GM10248 (cell line): ENCODE measurements at places on chromosomes 4 and X.

DNA sequence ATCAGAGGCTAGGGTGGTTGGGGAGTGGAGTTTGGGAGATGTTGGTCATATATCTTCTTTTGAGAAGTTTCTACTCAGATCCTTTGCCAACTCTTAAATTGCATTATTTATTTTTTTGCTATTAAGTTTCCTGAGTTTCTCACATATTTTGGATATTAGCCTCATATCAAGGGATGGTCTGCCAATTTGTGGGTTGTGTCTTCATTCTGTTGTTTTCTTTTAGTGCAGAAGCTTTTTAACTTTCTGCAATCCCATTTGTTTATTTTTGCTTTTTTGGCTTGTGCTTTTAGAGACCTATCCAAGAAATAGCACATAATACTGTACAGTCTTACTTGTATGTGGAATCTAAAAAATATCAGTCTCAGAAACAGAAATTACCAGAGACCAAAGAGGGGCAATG, 509.2 kb upstream of the HS3ST1 start:
- DNase-seq: no peak

- DNase-seq: no peak
Observed at GRCh38 chrX:31580726-31581125, 508.9 kb upstream of the FTHL17 start.

GRCh38 chrX:119040432-119040831, 32.4 kb upstream of the CT47C1 start:
- DNase-seq: no peak

DNA sequence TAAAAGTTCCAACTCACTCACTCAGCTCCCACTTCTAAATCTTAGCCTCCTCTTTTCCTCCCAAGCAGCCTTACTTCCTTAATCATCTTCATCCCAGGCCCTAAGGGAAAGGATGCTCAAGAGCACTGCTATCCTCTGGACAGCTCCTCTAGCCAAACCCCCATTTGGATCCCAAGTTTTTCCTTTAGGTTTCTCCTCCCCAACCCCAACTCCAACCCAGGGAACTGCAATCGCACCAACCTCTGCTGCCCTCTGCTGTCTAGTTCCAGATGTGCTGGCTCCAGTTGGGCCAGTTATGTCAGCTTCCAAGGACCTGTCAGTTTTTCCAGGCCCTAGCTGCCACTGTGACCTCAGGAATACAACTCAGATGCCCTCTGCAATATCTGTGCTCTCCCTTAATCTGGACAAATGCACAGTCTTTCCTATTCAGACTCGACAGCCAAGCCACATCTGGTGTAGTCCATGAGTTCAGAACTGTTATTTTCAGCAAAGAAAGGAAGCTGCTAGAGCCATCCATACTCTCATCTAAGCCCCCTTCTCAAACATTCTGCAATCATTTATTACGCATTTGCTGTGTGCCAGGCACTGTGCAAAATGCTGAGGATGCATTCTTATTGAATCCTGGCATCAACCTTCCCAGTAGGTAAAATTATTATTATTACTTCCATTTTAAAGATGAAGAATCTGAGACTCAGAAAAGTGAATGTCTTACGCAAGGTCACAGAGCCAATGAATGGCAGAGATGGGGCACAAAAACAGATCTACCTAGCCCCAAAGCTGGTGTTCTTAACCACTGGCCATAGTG, 12.3 kb upstream of the XPNPEP2 start:
- DNase-seq: no peak

DNA sequence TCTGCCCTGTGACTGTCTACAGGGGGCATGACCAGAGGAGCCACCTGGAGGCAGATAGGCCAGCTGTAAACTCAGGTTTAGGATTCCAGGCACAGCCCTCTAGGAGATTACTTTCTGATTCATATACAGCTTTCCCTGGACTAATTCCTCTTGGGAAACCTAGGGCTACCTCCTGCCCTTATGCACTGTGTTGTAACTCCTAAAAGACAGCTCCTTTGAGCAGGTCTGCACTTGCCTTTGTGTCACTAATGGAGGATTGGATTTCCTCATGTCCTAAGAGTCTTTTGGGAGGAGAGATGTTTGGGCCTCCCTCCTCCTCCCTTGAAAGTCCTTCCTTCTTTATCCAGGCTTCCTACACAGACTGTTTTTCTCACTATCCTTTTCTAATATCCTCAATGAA, 202.0 kb downstream of the PCDH19 start:
- no peak for DNase-seq

- no peak for DNase-seq
Observed at GRCh38 chrX:48753708-48754228, 7.8 kb upstream of the GLOD5 start.

DNA sequence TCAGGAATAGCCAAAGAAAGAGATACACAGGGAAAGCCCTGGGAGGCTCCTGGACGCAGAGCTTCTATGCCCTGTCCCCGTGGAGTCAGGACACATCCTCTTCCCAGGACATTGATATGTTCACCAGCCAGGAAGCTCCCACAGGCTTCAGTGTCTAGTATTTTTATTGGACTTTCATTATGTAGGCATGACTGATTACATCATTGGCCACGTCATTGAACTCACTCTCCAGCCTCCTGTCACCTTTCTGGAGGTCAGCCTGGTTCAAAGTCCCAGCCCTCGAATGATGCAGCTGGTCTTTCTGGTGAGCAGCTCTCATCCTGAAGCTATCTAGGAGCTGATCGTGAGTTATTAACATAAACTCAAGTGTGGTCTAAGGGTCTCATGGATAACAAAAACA, 104.1 kb downstream of the CPEB2 start:
- DNase-seq: no peak

GRCh38 chr4:88320224-88320779, 35.9 kb upstream of the PPM1K start:
- peak; percentile 21 for DNase-seq

DNA sequence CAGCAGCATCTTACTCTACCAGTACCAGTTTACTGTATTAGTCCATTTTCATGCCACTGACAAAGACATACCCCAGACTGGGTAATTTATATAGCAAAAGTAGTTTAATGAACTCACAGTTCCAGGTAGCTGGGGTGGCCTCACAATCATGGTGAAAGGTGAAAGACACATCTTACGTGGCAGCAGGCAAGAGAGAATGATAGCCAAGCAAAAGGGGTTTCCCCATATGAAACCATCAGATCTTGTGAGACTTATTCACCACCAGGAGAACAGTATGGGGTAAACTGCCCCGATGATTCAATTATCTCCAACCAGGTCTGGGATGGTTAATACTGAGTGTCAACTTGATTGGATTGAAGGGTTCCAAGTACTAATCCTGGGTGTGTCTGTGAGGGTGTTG, 69.3 kb downstream of the YIPF6 start:
- DNase-seq: no peak

GRCh38 chr4:156983366-156983765, 11.8 kb upstream of the PDGFC start:
- DNase-seq: no peak

DNA sequence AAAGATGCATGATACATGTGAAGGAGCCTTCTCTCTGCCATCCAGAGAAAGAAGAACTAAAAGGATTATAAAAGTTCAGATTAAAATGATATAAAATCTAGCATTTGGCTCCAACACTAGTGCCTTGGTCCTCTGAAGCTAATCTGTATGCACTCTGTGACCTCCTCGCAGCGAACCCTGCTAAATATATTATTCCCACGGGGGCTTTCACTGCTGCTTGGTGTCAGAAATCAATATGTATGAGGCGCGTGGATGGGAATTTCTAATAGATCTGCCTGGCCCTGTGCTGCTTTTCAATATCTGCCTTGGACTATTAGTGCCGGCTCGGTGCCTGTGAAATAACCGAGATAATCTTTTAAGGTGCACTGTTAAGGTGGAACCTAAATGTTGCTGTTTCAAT, 69.7 kb downstream of the CXXC4 start:
- DNase-seq: no peak

- DNase-seq: peak; percentile 68
Observed at GRCh38 chr4:1216869-1217294, 32.0 kb downstream of the CTBP1 start.

GRCh38 chr4:3386526-3386925, 55.2 kb upstream of the HGFAC start:
- no peak for DNase-seq

GRCh38 chrX:519741-520140, 110.8 kb upstream of the SHOX start:
- no peak for DNase-seq

DNA sequence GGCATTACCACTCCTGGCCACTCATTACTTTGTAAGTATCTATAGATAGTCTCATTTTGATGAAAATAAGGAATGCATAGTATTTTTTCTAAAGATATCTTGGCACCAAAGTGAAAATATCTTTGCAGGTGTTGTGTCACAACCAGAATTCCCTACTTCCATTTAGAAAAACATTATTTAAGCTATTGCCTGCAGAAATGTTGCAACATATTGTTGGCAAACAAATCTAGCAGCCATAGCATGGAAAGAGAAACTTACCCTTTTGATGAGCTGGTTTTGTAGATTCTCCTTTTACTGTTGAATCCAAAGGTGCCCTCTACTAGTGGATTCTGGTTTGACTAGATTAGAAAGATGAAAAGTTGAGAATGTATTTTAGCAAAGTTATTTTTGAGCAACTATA, 138.8 kb downstream of the AREG start:
- DNase-seq: no peak

GRCh38 chr4:142100941-142101340, 464.6 kb downstream of the IL15 start:
- no peak for DNase-seq

DNA sequence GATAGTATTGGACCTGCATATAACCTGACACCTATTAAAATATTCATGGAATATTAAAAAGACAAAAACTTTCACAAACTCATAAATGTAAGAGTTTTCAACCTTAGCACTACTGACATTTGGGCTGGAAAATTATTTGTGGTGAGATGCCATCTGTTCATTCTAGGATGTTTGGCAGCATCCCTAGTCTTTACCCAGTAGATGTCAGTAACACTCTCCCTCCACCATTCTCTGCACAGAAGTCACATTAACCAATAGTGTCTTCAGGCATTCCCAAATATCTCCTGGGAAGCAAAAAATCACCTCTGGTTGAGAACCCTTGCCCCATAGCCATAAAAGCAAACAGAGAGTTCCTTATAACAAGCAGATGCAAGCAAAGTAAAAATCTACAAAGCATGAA, 41.4 kb upstream of the NDST4 start:
- no peak for DNase-seq

- DNase-seq: no peak
Observed at GRCh38 chr4:8540586-8540985, 39.6 kb upstream of the GPR78 start.

DNA sequence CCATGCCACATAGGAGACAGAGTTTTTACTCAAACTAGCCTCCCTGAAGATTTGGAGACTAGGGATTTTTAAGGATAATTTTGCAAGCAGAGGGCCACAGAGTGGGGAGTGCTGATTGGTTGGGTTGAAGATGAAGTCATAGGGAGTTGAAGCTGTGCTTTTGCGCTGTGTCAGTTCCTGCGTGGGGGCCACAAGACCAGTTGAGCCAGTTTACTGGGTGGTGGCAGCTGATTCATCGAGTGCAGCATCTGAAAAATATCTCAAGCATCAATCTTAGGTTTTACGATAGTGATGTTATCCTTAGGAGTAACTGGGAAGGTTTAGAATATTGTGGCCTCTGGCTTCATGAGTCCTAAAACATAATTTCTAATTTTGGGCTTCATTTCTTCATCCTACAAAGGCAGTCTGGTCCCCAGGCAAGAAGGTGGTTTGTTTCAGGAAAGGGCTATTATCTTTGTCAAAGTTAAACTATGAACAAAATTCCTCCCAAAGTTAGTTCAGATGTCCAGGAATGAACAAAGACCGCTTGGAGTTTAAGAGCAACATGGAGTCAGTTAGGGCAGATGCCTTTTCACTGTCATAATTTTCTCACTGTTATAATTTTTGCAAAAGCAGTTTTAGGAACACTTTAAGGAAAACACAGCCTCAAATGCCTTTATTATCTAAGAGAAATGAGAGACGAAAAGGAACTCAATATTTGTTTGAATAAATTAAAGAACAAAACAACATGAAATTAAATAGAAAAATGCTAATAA, 960.8 kb upstream of the PRKX start:
- DNase-seq: no peak

DNA sequence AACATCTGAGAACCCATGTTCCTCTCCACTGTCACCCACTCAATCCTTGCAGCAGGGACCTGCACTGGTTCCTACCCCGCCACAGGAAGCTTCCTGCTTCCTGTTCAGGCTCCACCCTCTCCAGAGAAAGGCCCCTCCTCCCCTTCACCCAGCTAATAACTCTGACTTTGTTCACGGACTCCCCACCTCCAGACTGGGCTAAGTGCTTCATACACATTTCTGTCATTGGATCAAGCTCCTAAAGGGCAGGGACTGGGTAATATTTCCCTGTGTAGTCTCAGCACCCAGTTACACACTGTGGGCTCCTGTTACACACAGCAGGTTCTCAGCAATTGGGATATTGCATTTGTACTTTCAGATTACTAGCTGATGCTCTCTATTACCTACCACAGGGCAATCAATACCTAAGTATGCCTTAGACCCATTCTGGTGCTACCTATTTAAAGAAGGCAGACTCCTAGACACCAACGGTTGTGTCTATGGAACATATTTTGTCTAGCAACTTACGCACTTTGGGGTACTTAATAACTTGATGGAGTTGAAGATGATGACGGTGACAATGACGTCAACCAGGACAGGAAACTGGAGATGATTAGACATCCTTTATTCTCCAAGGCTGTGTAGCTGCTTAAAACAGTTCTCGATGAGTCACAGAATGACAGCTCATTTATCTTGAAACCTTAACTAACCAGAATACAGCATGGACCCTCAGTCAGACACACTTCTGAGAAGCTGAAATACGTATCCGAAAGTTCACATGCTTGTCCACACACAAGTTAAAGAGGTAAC, 58.1 kb downstream of the MAML3 start:
- DNase-seq: no peak

DNA sequence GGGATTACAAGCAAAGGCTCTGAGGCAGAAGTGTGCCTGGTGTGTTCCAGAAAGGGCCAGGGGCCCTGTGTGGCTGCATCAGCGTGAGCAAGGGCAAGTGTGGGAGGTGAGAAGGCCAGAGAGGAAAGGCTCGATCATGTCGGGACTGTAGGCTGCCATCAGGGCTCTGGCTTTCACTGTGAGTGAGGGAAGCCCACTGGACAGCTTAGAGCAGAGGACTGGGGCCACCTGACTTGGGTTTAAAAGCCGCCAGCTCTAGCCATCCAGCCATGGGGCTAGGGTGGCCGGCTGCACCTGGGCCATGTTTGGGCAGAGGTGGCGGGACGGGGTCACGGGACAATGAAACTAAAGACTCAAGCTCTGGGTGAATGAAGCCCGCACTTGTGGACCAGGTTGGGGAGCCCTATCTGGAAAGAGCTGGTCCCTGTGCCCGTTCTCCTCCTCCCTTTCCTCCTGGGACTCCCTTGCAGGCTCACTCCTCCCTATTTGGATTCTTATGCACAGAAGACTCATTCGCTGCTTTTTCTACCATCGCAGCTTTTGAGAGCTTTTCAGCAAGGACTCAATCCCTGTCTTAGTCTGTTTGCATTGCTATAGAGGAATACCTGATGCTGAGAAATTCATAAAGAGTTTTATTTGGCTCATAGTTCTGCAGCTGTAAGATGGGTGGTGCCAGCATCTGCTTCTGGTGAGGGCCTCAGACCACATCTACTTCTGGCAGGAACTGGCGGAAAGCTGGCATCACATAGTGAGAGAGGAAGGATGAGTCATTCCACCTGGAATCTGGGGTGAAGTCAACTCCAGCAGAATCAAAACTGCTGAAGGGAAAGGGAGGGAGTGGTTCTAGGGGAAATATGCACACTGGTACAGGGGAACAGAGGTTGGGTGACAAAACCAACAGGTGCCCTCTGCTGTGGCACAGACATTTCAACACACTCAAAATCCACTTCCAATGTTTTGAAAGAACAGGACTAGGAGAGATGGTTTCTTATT, 15.3 kb downstream of the CTAG1B start:
- peak; percentile 2 for DNase-seq

GRCh38 chr4:83262682-83263081, 21.9 kb downstream of the COQ2 start:
- no peak for DNase-seq
